ENCODE measurements at places on chromosomes 6 and 20. TPM values are rescaled to one million over a fixed set of nuclear protein-coding genes. Genes with fewer than 3 reads are reported as not detected.
A peak's percentile ranks its signal among the peaks of the same experiment; 100 is the strongest.

- peak; percentile 52 for DNase-seq
Measured at GRCh38 chr6:142892254-142893021, 52.5 kb downstream of the HIVEP2 start.

GRCh38 chr6:15504581-15505350 lies 158.1 kb downstream of the DTNBP1 start:
- peak; percentile 97 for DNase-seq

DNA sequence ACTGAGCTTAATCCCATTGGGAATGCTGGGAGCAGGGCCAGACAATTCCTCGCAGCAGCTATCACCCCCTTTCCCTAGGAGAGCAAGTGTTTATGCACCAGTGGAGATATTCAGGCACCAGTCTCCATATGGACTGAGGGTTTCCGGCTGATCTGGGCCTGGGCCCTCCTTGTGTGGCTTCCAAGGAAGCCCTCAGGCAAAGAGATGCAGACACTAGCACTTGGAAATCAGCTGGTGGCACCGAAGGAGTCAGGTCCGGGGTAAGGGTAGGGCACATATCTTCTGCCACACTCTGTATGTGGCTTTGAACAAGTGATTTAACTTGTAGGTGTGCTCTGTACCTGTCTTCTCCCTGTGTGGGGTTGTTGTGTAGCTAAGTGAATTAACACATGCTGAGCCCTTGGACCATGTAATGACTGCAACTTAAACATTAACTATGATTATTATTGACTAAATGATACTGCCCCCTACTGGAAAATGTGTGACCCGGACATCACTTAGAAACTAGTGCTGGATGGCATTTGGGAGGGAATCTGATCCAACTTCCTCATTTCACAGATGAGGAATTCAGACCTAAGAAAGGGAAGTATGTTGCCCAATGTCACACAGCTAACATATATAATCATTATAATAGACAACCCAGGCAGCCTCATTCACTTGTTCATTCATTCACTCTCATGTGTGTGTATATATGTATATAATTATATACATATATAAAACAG lies 19.3 kb upstream of the WFDC2 start:
- DNase-seq = peak; percentile 46

- DNase-seq = no peak
Measured at GRCh38 chr6:80364149-80364548, 257.7 kb downstream of the BCKDHB start.

GRCh38 chr6:36319436-36319762 lies 17.3 kb downstream of the BNIP5 start:
- no peak for DNase-seq

DNA sequence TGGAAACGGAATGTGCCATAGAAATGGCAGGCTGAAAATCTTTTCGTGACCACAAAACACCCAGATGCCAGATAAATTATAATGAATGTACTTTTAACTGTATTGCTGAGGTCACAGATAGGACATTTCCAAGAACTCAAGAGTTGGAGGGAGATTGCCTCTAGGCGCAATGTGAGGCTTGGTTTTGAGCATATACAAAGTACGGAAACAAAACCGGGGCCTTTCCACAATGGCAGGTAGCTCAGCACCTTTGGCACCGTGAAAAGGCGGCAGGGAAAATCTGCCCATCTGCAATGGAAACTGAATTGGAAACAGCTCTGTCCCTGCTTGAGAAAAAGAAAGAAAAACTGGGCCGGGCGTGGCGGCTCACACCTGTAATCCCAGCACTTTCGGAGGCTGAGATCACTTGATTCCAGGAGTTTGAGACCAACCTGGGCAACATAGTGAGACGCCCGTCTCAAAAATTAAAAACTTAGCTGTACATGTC lies 10.5 kb upstream of the C20orf144 start:
- no peak for DNase-seq

DNA sequence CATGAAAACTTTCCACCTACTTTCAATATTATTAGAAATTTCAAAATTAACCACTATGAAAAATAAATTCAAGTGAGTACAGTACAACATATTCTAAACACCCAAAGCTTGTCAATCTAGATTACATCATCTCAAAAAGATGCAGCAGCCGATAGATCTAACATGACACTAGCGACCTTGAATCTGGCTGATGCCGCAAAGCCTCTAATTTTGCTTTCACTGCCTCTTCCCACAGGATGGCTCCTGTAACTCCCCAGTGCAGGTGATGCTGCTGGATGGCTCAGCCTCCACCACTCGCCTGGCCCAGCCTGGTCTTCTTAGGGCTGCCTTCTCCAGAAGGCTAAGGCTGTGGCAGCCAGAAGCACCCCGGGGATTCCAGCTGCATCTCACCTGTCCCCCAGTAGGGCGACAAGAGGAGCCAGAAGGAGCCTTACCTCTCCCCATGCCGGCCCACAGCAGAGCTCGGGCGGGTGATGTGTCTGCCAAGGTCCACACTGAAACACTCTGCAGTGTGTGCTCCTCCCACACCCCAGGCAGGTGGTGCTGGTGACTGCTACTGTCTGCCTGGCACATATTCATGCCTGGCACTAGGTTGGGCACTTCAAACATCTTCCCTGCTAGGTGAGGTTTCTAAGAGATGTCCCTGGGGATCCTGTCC lies 82.1 kb downstream of the SLC23A2 start:
- no peak for DNase-seq

- no peak for DNase-seq
Measured at GRCh38 chr6:148578489-148578814, 168.4 kb upstream of the UST start.

- no peak for DNase-seq
Measured at GRCh38 chr6:25944688-25945574, 14.4 kb upstream of the SLC17A2 start.

GRCh38 chr6:142419071-142419470 lies 117.3 kb downstream of the ADGRG6 start:
- DNase-seq = no peak

DNA sequence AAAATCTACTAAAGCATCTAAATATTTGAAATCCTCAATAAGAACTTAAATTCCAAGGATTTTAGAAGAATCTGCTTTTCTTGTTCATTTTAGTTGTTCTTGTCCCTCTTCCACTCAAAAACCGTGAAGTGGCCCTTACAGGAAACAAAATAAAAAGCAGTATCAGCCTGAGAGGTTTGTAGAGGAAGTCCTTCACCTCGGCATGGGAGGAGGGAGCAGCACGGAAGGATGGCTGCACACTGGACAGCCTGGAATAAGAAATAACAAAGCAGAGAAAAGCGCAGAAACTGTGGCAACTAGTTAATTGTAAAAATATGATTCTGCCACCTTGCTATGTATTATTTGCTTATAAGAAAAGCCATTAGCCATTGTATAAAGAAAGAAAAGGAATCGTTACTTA lies 46.1 kb downstream of the RALGAPA2 start:
- DNase-seq = no peak

- DNase-seq = no peak
Measured at GRCh38 chr6:157281570-157281969, 41.7 kb downstream of the TMEM242 start.

- DNase-seq = no peak
Measured at GRCh38 chr20:50193836-50194421, 3.3 kb downstream of the CEBPB start.

DNA sequence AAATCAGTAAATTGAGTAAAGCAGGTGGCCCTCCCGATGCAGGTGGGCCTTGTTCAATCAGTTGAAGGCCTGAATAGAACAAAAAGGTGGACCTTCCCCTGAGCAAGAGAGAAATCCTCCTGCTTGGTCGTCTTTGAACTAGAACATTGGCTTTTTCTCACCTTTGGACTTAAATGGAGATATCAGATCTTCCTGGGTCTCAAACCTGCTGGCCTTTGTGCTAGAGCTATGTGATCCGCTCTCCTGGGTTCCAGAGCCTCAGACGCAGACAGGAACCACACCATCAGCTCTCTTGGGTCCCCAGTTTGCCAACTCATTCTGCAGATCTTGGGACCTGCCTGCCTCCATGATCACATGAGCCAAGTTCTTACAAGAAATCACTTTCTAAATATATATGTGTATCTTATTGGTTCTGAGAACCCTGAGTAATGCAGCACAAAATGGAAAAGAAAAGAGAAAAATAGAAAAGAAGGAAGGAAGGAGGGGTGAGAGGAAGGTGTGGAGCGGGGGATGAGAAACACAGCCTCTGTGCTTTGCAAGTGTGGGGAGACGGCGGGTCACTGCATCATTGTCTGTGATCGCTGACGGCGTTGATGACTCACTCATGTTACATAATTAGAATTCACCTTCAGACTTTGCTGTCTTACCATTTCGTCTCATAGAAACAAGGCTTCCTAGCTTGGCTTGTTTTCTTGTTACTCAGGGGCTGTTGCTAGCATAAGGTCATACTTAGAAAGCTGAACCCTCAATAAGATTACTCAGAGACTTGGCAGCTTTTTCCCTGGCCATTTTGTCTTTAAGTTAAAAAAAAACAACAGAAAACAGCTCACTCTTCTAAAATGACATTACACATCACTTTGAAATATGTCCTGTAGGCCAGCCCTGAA lies 85.7 kb upstream of the NEDD9 start:
- peak; percentile 96 for DNase-seq

GRCh38 chr6:112457886-112458285 lies 110.8 kb downstream of the RFPL4B start:
- DNase-seq = peak; percentile 48

- DNase-seq = no peak
Measured at GRCh38 chr6:133207754-133208153, 33.4 kb upstream of the EYA4 start.

DNA sequence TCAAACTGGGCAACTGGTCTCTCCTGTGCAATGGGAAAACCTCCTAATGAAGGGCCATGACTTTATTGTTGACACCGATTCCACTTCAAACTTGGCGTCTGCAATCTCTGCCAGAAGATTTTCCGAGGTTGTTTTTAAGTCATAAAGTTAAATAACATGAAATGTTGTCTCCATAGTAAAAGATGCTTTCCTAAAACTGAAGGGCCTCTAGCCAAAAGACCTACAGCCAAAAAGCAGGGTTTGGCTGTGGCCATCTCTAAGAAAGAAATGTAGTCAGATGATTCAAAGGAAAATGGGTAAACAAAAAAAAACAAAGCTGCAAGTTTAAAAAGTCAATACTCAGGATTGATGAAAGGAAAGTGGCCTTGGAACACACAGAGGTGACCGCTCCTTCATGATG lies 14.1 kb downstream of the CD93 start:
- peak; percentile 85 for DNase-seq

- DNase-seq = peak; percentile 76
Measured at GRCh38 chr20:54389596-54390280, 85.7 kb upstream of the DOK5 start.

DNA sequence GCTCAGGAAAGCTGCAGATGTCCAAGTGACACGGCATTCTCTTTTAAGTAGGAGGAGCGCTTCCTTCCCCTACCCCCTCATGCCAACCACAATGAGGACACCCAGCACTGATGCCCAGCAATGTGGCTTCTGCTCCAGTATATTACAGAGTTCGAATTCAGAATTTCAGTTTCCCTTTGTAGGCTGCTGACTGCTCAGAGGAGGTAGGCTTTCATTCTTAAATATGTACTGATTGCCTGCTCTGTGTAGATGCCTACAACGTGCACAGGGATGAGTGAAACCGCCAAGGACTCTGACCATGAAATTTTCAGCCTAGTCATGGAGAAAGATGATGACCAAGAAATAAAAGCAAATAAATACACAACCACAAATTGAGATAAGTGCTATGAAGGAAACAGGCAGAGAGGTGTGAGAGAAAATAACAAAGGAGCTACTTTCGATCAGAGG lies 50.9 kb upstream of the TNFAIP3 start:
- no peak for DNase-seq

DNA sequence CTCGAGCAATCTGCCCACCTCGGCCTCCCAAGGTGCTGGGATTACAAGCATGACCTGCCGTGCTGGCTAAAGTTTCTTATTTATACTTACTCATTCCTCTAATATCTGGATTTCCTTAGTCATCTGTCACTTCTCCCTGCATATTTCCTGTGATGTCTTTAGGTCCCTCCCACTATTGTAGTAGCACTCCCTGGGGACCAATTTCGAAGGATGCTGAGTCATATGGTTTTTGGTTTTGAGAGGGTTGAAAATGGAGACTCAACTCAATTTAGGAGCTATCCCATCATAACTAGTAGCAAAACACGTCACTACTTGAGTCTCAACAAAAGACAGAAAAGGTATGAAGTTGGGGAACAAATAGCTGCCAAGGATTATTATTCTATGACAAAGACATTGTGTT lies 20.2 kb downstream of the MCUR1 start:
- peak; percentile 21 for DNase-seq

DNA sequence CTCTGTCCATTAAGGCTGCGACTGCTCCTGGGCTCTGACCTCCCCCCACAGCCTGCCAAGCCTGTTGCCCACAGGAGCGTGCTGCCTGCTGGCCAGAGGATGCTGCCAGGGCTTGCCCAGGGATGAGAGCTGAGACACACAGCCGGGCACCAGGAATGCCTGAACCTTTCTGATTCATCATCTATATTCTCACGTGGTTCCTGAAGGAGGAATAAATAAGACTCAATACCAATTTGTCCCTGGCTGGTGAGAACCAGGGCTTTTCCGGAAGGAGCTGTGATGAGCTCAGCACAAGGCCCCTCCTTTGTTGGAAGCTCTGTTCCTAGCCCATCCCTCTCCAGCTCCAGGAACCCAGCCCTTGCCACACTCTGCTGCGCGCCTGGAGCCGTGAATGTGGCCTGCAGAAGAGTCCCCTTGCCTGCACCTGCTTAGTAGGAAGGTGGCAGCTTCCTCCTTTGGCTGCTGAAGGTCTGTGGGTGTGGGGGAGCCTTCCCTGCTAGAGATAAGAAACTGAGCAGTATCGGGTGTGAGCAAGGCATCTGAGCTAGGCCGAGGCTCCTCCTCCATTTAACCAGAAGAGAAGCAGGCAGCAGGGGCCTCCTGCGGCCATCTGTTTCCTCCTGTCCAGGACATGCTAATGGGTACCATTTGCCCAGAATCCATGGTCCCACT lies 37.9 kb downstream of the SYNDIG1 start:
- DNase-seq = no peak

DNA sequence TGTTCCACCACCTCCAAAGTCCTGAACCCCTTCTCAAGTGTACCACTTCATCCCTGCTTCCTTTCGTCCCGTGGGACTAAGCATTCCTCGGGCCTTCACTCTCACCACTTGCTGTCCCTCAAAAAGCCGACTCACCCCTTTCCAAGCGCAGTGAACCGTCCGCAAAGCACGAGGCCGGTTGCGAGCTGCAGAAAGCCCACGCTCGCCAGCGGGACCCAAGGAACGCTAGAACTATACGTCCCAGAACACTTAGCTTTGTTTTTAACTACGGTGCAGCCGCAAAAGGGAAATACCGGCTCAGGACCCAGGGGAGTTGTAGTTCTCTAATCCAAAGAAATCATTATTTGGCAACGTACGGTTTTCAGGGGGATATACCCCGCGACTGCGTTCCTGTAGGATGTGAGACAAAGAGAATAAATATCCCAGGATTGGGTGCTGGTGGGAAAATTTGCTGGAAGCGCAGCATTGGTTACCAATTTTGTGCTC lies 416 bp upstream of the POLR1H start:
- DNase-seq = peak; percentile 62

GRCh38 chr6:80165143-80165542 lies 58.7 kb downstream of the BCKDHB start:
- no peak for DNase-seq

The ZBTB22 gene
- 14.0 TPM for total RNA-seq

The SIRPB1 gene
- total RNA-seq = 0.13 TPM

The CCN2 gene
- 16.0 TPM for total RNA-seq

The TP53INP2 gene
- total RNA-seq = 2.4 TPM

The TLDC2 gene
- 0.04 TPM for total RNA-seq

Data from muscle of leg (tissue), 16 donors.